ENCODE measurements at places on chromosomes 3 and 15.

DNA sequence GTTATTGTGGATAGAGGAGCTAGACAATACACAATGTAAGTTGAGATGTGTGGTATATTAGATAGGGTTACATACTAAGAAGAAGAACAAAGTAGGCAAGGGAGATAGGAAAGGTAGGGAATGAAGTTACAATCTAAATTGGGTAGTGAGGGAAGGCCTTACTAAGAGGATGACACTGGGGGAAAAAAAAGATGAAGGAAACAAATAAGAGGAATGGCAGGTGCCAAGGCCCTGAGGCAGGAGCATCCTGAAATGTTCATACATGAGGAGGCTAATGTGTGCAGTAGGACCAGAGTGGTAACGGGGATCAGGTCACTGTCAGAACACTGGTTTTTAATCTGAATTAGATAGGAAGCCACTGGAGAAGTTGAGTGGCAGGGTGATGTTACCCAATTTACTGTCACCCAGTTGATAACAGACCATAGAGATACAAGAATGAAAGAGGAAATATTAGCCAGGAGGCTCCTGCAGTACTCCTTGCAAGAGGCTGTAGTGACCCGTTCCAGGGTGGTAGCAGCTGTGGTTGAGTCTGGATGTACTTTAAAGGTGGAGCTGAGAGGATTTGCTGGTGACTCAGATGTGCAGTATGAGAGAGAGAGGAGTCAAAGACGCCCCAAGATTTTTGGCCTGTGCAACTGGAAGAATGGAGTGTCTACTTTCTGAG lies 14.4 kb downstream of the RTP1 start:
- no peak for DNase-seq

GRCh38 chr15:25763954-25764353 lies 99.2 kb downstream of the ATP10A start:
- no peak for DNase-seq

GRCh38 chr3:46538803-46539442 lies 27.2 kb downstream of the LRRC2 start:
- DNase-seq, result peak; percentile 20

DNA sequence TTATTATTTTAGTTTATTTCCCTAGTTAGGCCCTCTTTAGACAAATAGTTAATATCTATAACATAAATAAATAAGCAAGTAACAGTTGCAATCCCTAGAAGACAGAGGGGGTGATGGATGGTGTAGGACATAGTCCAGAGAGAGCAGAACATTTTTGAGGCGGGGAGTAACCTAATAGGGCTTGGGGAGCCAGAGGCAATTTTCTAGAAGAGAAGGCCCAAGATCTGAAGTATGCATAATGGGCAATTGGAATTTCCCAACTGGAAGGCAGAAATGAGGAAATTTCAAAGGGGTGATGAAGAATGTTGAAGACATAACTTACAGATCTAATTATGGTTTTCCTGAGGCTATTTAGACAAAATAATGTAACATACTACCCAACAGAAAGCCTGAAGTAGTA lies 525.7 kb downstream of the TUSC7 start:
- DNase-seq, result no peak

GRCh38 chr3:58779934-58780333 lies 113.4 kb upstream of the FAM3D start:
- no peak for DNase-seq

DNA sequence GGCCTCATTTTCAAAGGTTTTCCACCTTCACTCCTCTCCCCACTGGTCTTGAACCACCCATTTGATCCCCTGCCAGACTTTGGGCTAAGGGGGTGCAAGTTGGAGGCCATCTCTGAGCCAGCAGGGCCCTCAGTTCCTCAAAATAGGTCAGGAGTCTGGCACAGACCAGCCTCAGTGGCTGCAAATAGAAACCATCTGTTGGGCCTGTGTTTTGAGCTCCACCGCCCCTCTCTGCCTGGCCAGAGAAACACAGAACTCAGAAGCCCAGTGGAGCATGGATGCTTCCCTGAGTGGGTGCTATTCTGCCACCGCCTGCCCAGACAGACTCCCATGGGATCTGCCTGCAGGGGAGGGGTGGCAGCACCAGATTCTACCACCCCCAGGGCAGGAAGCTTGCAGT lies 56.3 kb downstream of the CORO2B start:
- no peak for DNase-seq

DNA sequence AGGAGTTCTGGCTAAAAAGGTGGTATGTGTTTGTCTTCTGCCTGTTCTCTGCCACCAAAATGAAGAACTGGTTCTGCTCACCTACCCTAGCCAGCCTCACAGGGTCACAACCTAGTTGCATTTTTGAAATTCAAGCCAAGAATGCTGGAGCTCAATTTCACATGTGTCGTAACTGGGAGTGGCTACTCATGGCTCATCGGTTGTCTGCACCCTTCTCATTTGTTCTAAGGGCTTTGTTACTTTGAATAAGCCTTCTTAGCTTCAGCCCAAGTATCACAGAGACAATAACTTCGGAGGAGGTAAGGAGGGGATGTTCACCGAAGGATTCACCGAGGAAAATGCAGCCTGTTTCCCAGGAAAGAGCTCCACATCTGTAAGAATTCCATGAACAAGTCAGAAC lies 134.3 kb upstream of the RARB start:
- DNase-seq, result no peak

- DNase-seq, result no peak
These were observed 264.4 kb upstream of the KCNMB2 start for GRCh38 chr3:178271740-178272387.

DNA sequence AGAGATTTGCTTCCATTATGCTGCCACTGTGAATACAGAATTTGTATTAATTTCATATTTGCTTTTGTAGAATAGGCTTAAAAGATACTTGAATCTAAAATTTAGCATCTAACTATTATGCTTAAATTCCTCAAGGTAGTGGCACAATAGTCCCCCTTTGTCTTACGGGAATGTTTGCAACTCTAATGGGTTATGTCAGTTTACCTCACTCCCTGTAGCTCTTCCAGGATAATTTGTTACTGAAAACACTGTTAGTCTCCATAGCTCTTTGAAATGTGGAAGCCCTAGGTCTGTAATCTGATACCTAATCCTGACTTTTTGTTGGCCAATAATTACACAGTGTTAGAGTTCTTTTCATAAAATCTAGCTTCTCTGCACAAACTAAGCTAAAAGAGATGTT lies 433.4 kb downstream of the PYDC2 start:
- no peak for DNase-seq

DNA sequence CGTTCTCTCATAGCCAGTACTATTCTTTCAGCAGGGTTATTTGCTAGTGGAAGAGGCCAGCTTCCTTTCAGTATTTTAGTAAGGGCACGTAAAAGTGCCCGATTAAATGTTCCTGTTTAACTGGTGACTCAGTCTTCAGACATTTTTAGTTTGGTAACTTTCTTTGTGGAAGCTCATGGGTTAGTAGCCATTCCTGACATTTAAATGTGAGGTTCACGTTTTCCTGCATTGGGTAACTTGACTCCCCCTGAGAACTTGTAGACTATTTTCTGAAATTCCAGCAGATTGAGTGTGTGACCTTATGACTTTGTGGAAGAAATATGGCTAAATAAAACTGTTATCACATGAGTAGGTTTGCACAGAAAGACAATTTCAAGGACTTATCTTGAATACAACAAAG lies 16.9 kb downstream of the ABHD2 start:
- DNase-seq, result peak; percentile 97

DNA sequence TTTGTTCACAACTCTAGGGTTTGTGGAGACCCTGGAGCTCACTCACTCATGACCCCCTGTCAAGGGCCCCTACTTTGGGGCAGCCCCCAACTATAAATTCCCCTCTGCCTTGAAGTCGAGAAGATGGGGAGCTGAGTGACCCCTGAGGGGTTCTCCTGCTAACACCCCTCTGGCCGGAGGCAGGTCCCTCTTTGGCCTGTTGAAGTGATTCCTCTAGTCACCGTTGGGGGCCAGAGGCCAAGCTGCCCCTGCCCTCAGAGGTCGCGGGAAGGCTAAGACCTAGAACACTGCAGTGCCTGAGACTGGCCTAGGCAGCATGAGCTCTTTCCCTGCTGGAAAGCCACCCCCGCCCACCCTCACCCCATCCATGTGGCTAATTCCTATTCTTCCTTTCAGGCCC lies 15.4 kb upstream of the SKOR1 start:
- no peak for DNase-seq

GRCh38 chr3:151386056-151386455 lies 1.5 kb upstream of the P2RY12 start:
- no peak for DNase-seq

DNA sequence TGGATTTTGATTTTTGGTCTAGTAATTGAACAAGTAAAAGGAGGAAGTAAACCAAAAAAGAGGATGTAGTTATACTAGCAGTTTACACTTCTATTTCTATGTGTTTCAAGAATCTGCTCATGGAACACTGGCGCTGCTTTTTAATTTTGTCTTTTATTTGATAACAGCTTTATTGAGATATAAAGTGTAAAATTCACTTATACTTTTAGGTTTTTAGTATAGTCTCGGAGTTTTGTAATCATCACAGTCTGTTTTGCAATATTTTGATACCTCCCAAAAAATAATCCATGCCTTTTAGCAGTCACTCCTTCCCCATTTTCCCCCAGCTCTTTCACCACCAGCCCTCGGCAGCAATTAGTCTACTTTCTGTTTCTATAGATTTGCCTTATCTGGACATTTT lies 18.0 kb downstream of the UBE2E2 start:
- DNase-seq, result no peak

GRCh38 chr3:190000861-190001196 lies 119.9 kb downstream of the P3H2 start:
- no peak for DNase-seq

DNA sequence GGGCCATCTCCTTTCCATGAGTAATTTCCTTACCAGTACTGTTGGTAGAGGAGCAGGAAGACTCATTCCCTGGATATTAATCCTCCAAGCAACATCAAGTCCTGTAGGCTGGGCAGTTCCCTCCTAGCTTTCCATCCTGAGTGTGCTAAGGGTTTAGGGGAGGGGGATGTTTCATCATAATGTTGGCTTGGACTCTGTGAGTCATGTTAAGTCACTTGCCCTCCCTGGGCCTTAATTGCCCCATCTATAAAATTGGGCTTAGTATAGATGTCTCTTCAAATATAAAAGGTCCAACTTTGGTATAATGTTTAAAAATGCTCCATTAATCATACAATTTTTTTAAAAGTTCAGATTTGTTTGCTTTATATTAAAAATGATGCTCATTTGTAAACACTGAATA lies 52.7 kb downstream of the TLE3 start:
- DNase-seq, result no peak

DNA sequence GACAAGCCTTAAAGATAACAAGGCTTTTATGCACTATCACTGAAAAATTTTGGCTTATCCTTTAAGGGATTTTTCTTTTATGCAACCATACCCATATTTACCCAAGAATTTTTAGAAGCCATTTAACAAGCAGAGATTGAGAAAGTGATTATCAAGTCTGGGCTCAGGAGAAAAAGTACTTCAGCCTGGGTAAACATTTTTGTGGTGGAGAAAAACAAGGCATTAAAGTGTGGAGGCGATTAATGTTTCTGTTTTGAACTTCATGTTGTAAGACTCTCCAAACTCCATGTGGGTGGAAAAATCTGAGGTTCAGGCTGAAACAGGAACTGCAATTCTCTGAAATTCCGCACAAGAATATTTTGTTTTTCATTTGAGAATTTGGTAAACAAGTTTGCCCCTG lies 260.4 kb upstream of the KCNMB2 start:
- no peak for DNase-seq

DNA sequence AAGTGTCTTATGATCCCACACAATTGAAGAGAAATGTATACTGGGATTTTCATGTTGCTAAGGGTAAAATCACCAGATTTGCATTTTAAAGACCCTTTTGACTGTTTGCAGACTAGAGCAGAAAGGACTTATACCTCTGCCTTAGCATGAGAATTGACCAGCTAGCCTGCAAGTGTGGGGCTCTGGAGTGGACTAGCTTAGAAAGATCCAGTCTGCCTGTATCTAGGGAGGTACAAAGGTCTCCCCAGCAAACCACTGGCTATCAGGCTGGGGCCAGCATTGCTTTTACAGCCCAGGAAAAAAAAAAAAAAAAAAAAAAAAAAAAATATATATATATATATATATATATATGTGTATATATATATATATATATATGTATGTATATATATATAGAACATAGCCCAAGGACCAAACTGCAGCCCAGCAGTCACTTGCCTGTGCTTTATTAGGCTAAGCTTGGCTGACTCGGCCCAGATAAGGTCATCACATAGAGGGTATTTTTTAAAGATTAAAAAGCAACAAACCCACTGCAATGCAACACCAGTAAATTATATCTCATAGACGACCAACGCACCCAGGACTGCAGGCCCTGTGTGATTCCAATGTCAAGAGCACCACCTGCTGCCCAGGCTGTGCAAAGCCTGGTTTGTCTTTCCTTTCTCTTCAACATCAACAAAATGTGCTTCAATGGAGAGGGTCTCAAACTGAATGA lies 63.7 kb downstream of the DCLK3 start:
- DNase-seq, result peak; percentile 53

- no peak for DNase-seq
These were observed 32.5 kb downstream of the KLF13 start for GRCh38 chr15:31358957-31359701.

DNA sequence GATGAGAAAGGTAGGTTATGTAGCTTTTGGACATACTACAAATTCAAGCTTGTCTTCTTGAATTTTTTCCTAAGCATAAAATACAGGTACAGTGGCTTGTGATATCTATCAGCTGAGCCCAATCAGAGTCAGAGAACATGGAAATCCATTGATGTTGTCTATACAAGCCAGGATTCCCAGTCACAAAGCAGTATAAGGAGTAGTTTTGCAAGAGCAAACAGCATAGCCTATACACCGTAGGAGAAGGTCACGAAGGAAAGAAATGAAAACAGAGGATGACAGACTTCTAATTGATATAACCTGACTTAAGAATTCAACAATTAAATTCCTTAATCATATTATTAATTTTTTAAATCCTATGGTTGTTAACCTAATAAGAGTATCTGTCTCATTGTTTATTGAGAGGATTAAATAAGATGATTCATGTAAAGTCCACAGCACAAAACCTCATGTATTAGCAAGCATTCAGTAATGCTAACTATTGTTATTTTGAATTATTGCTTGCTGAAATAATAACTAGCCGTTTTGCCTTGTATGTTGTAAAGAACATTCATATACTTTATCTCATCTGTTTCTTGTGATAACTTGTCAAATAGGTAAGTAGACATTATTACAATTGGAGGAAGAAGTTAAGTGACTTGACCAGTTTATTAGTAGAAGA lies 276.6 kb upstream of the ZPLD1 start:
- no peak for DNase-seq

DNA sequence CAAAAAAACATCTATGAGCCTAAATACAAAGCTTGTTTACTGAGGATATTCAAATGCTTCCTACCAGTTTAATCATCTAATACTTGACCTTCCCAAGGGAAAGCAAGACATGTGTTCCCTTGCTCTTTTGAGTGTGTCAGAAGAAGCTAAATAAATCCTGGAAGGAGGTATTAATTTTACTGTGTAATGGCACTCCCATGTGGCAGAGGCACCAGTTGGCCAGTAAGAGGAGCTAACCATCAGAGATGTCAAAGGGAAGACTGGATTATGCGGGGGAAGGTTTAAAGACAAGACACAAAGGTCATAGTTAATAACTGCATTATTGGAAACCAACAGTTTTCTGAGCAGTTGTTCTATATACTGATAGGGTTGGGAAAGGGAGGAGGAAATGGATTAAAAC lies 125.1 kb downstream of the SUCLG2 start:
- DNase-seq, result no peak

GRCh38 chr3:113728661-113729060 lies 17.4 kb downstream of the NAA50 start:
- DNase-seq, result no peak

- DNase-seq, result peak; percentile 30
These were observed 44.7 kb downstream of the GTPBP8 start for GRCh38 chr3:113035387-113035982.

Data from fibroblast of skin of left quadriceps (primary cell).